COR-L47 (cell line): ENCODE measurements at places on chromosomes 3 and 15.

- DNase-seq, result no peak
Observed at GRCh38 chr3:96478496-96478895, 335.9 kb upstream of the EPHA6 start.

- DNase-seq, result no peak
Observed at GRCh38 chr3:193879099-193879863, 256.7 kb upstream of the HES1 start.

DNA sequence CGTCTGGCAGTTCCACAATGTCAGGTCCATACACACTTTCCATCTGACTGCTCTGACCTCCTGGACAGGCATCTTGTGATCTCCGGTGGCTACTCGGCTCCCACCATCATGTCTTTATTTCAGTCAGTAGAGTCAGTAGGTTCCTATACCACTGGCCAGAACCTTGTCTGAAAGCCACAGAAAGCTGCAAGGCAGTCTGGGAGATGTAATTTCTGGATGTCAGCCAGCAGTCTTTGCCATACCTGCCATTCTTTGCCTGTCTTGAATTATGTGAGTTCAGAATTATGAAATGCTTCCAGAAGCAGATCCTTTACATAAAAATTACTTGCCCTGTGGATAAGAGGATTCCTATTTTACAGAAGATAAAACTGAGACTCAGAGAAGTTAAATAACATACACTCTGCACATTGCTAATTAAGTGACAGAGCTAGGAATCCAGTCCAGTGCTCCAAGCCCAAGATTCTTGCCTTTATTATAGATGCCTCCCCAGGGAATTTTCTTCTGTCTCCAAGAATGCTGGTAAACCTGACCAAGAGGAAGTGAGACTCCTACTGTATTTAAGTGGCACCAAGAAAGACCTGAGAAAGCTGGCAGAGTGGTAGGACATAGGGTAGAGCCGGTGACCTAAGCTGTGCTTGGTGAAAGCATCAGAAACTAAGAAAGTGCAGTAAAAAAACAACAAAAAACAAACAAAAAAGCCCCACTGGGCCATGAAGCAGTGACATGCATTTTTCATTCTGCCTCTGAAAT lies 75.6 kb downstream of the IQCH start:
- no peak for DNase-seq

DNA sequence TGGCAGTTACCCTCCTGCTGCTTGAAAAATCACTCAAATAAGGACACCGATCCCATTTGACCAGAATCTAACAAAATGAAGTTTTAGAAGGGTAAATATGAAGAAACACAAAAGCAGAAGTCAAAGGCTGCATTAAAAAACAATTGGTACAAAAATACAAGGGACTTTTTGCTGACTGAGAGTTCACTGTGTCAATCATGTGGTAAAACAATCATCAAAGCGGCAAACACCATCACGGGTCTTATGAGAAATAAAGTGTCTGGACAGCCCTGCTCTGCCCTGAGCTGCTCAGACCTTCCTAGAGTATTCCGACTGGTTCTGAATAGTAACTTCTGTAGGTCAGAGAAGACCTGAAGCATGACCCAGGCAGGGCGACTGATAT lies 137.2 kb upstream of the RAD18 start:
- no peak for DNase-seq
